MM.1S (cell line): ENCODE measurements at places on chromosomes 5 and 9.

DNA sequence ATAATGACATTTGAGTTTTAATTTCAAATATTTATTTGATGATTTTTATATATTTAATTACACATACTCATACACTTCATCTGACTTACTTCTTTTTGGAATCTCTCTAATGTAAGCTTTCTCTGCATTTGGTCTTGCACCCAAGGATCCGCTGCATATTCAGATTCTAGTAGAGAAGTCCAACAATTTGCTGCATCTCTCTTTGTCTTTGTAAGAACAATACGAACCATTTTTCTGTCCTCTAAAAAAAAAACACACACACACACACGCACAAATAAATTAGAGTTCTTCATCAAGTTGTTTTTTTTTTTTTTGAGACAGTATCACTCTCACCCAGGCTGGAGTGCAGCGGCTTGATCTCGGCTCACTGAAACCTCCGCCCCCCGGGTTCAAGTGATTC lies 3.1 kb downstream of the NUDCD2 start:
- no peaks in the 10 kb centered on the region for H3K4me1 ChIP-seq
- no peak overlapping the region for H3K27ac ChIP-seq
- no peak for DNase-seq
- no peak overlapping the region for H3K4me3 ChIP-seq

GRCh38 chr5:108345541-108346171 lies 36.2 kb downstream of the FBXL17 start:
- DNase-seq = peak; percentile 73
- H3K36me3 ChIP-seq = peaks cover 3% of the 10 kb centered on the region; the same call in 1 of the 2 replicates
- no peaks in the 10 kb centered on the region for H3K27me3 ChIP-seq
- H3K4me1 ChIP-seq = no peaks in the 10 kb centered on the region
- no peak overlapping the region for H3K4me3 ChIP-seq
- H3K27ac ChIP-seq = no peak overlapping the region

DNA sequence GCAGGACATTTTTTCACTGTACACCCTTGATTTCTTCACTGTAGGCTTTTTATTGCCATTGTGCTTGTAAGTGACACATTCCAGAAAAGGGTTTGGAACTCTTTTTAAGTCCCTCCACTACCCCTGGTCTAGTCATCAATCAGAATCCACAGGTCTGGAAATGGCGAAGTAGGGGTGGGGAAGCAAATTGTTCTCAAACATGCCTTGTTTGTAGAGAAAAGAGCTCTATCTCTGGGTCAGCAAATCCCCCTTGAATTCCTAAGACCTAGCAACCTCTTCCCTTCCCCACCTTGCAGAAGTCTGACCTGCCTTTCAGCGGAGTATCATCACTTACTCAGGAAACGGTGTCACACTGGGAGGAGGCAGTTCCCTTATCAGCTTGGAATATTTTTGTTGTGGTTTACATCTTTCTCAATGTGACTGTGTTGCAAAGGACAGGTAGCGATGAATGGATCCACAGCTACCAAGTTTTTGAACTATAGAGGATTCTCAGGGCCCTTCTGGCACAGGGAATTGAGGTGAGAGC lies 3.2 kb downstream of the SH3RF2 start:
- DNase-seq = no peak
- no peak overlapping the region for H3K4me3 ChIP-seq
- no peaks in the 10 kb centered on the region for H3K36me3 ChIP-seq
- peaks cover 38% of the 10 kb centered on the region for H3K4me1 ChIP-seq
- H3K27ac ChIP-seq = no peak overlapping the region

GRCh38 chr9:130955947-130956621 lies 17.0 kb upstream of the FIBCD1 start:
- DNase-seq = no peak
- H3K27ac ChIP-seq = no peak overlapping the region
- H3K36me3 ChIP-seq = no peaks in the 10 kb centered on the region
- peaks cover 63% of the 10 kb centered on the region for H3K27me3 ChIP-seq
- no peaks in the 10 kb centered on the region for H3K4me1 ChIP-seq

DNA sequence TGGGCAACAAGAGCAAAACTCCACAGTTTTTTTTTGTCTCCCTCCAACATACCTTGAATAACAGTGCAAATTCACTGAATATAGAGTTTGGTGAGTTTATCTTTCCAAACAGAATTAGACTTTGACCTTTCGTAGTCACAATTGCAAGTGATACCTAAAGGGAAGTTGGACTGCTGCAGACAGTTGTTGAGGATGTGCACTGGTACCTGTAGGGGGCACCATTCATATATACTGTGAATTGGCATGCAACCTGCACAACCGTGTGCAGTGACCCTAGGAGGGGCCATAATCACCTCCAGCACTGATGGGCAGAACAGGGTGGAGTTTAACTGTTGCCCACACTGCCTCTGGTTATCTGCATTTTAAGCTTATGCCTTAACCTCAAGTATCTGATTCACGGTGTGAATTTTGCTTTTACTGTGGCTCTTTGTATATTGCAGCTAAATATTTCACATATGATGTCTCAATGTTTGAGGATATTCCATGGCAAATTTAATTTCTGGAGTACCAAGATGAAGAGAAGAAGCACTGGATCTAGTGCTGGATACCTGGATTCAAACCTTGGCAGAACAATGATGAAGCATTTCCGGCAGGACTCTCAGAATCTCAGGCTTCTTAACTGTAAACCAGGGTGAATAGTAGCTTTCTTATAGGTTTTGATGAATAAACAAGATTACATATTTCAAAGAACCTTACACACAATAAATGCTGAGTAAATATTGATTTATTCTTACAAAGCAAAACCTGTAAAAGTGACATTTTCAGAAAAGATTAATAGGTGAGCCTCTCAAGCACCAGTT lies 144.3 kb downstream of the ACTBL2 start:
- DNase-seq = peak; percentile 55
- H3K27me3 ChIP-seq = no peaks in the 10 kb centered on the region
- no peak overlapping the region for H3K27ac ChIP-seq
- H3K4me3 ChIP-seq = no peak overlapping the region

- H3K4me3 ChIP-seq = no peak overlapping the region
- DNase-seq = no peak
- H3K4me1 ChIP-seq = no peaks in the 10 kb centered on the region
Measured at GRCh38 chr5:23014266-23014665, 161.1 kb upstream of the CDH12 start.

DNA sequence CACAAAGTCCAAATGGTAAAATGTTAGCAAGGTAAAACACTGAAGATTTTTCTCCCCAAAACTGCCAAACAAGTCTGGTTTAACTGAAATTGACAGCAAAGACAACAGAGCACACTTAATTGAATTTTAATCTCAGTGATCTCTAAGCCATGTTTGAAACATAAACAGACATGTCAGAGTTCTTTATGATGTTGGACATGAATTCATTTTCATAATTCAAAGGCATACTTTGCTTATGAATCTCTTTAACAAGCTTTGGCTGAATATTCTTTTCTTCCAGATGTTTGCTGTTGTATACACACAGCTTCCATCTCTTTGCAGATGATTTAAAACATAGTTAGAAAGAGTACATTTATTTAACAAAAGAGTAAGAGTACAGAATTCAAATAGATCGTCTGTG lies 509.1 kb downstream of the RAB3C start:
- no peak overlapping the region for H3K27ac ChIP-seq
- no peaks in the 10 kb centered on the region for H3K36me3 ChIP-seq
- H3K27me3 ChIP-seq = no peaks in the 10 kb centered on the region
- no peaks in the 10 kb centered on the region for H3K4me1 ChIP-seq
- DNase-seq = no peak

- H3K27me3 ChIP-seq = no peaks in the 10 kb centered on the region
- H3K36me3 ChIP-seq = no peaks in the 10 kb centered on the region
- DNase-seq = no peak
- H3K4me3 ChIP-seq = no peak overlapping the region
- H3K27ac ChIP-seq = no peak overlapping the region
Measured at GRCh38 chr5:68522863-68523262, 307.3 kb downstream of the PIK3R1 start.

GRCh38 chr5:133644000-133644865 lies 31.9 kb upstream of the FSTL4 start:
- H3K4me1 ChIP-seq = no peaks in the 10 kb centered on the region
- no peaks in the 10 kb centered on the region for H3K36me3 ChIP-seq
- no peak overlapping the region for H3K27ac ChIP-seq
- no peak overlapping the region for H3K4me3 ChIP-seq

DNA sequence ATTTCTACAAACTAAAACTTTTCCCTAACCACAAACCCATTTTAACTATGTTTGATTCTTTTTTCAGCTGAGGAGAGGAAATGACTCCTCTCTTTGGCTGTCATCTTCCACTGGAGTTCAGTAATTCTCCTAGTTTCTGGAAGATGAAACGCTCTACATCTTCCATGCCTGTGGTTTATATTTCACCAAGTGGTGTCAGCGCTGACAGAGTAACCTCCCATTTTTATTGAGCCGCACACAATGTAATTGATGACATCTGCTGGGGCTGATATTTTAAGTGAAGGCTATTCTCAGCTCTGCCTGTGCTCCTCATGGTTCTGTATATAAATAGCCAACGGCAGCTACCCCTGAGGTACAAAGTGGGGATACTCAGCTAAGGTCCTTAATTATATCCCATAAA lies 234.6 kb downstream of the SPOCK1 start:
- DNase-seq = no peak
- no peak overlapping the region for H3K27ac ChIP-seq

DNA sequence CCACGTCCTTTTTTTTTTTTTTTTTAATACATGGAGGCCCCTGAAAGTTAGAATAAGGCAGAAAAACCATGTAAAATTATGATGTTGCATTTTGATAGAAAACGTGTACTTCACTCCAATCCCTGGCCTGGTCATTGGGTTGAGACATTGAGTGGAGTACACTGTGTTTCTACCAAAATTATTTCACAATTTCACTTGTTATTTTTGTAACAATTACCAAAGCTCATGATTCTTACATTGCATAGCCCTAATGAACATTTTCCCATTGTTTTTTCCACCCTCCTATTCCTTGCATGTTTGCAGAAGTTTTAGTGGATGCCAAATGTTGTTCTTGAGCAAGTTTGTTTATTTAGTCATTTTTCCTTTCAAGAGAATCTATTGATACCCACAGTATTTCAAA lies 21.9 kb downstream of the MAMDC2 start:
- H3K27ac ChIP-seq = no peak overlapping the region
- no peaks in the 10 kb centered on the region for H3K36me3 ChIP-seq
- no peaks in the 10 kb centered on the region for H3K27me3 ChIP-seq
- DNase-seq = no peak
- H3K4me3 ChIP-seq = no peak overlapping the region

- DNase-seq = no peak
- no peak overlapping the region for H3K27ac ChIP-seq
- H3K27me3 ChIP-seq = no peaks in the 10 kb centered on the region
- no peaks in the 10 kb centered on the region for H3K4me1 ChIP-seq
- no peaks in the 10 kb centered on the region for H3K36me3 ChIP-seq
- H3K4me3 ChIP-seq = no peak overlapping the region
Measured at GRCh38 chr5:51731421-51732029, 348.3 kb downstream of the ISL1 start.

- no peaks in the 10 kb centered on the region for H3K36me3 ChIP-seq
- no peak for DNase-seq
- no peaks in the 10 kb centered on the region for H3K4me1 ChIP-seq
- H3K4me3 ChIP-seq = no peak overlapping the region
Measured at GRCh38 chr5:139904816-139905661, 109.4 kb downstream of the PSD2 start.

GRCh38 chr5:120252839-120253238 lies 211.3 kb upstream of the PRR16 start:
- H3K27ac ChIP-seq = no peak overlapping the region
- H3K4me3 ChIP-seq = no peak overlapping the region
- no peak for DNase-seq
- no peaks in the 10 kb centered on the region for H3K27me3 ChIP-seq
- no peaks in the 10 kb centered on the region for H3K36me3 ChIP-seq

GRCh38 chr9:112535811-112536210 lies 49.2 kb downstream of the KIAA1958 start:
- H3K27ac ChIP-seq = no peak overlapping the region
- H3K27me3 ChIP-seq = no peaks in the 10 kb centered on the region
- no peak for DNase-seq
- no peak overlapping the region for H3K4me3 ChIP-seq

DNA sequence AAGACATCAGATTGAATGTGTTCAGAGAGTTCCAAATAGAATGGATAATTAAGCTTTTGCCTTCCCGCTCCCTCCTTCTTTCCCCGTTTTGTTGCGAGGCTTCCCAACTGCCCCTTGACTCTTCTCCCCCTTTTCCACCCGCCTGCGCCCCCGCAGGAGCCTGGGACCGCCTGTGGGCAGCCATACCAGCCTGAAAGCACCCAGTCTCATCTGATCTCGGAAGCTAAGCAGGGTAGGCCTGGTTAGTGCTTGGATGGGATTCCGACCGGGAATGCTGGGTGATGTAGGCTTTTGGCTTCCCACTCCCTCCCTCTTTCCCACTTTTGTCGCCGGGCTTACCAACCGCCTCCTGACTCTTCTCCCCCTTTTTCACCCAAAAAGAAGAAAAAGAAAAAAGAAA lies 6.8 kb upstream of the HSD17B4 start:
- DNase-seq = no peak
- H3K4me1 ChIP-seq = no peaks in the 10 kb centered on the region
- H3K27me3 ChIP-seq = no peaks in the 10 kb centered on the region

- no peaks in the 10 kb centered on the region for H3K4me1 ChIP-seq
- no peak overlapping the region for H3K27ac ChIP-seq
- H3K36me3 ChIP-seq = no peaks in the 10 kb centered on the region
- DNase-seq = no peak
Measured at GRCh38 chr5:122153230-122153629, 23.9 kb downstream of the ZNF474 start.

- no peak for DNase-seq
- 0 out of 2 replicates have a peak, but pooled peaks cover 5% of the 10 kb centered on the region for H3K4me1 ChIP-seq
- no peaks in the 10 kb centered on the region for H3K27me3 ChIP-seq
- H3K36me3 ChIP-seq = no peaks in the 10 kb centered on the region
Measured at GRCh38 chr5:95668728-95669127, 14.1 kb downstream of the SPATA9 start.

DNA sequence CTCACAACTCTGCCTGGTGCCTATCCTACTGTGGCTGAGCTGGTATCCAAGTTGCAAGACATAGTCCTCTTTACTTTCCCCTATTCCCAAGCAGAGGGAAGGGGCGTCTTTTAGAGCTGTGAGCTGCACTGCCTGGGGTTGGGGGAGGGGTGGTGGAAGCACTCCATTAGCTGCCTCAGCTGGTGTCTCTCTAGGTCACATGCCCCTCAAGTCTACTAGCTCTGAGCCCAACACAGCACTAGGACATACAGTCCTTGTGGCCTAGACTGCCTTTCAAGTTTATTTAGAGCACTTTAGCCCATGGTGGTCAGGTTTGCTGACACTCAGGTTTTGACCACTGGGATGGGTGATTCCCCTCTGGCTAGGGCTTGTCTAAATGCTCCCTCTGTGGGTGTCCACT lies 54.7 kb downstream of the SREK1 start:
- no peaks in the 10 kb centered on the region for H3K27me3 ChIP-seq
- H3K4me1 ChIP-seq = peaks cover 5% of the 10 kb centered on the region; the same call in 1 of the 2 replicates
- H3K36me3 ChIP-seq = no peaks in the 10 kb centered on the region
- no peak overlapping the region for H3K4me3 ChIP-seq

DNA sequence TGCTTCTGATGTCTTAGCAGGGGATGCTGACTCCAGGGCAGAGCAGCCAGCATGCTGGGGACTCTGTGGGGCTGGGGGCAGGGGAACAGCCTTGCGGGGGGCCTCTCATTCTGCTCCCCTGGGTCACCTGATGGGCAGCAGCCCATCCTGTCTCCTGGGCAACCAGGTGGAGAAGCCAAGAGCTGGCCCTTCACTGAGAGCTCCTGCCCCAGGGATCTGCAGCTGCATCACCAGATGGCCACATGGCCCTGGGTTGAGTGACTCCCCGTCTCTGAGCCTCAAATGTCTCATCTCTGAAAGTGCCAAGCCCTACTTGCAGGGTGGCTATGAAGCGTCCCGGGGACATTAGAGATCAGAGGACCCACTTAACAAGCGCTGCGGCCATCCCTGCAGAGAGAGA lies 49.1 kb downstream of the LRSAM1 start:
- no peak for DNase-seq
- no peak overlapping the region for H3K4me3 ChIP-seq
- H3K27ac ChIP-seq = no peak overlapping the region
- no peaks in the 10 kb centered on the region for H3K36me3 ChIP-seq
- H3K4me1 ChIP-seq = no peaks in the 10 kb centered on the region
